GOT3 (cell line): ENCODE measurements at places on chromosomes 7 and 10.

DNA sequence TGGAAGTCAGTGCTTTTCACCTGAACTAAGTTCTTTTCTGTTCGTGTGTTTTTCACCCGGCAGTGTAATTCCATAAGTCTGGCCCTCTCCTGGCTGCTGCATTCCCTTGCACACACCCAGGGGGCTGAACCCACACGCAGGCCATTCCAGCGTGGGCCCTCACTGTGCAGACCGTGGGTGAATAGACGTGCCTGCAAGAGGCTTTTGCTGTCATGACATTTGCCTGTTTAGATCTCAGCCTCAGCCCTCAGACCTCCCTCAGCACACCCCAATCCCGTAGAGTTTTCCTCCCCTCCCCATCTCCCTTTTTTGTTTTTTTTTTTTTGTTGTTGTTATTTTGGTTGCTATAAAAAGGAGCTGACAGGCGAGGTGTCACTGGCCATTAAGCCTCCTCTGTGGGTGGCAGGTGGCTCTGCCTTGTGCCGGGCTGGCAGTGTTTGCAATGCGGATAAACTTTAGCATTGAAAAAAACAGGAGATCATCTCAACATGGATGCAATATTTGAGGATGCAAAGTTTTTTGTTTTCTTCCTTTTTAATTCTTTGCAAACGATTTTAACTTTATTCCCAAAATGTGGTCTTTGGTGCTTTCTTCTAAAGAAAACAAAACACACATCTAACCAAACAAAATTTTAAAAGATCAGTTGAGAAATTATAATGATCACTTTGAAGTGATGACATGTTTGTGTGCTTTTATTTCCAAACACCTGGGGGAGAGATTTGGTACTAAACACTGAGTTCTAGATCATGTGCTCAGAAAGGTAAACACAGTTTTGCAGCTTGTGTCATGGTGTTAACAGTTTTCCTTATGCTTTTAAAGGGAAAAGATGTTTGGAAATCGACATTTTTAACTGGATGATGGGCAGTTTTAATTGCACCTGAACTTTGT is 58.8 kb downstream of the WDR37 start:
- DNase-seq: no peak

DNA sequence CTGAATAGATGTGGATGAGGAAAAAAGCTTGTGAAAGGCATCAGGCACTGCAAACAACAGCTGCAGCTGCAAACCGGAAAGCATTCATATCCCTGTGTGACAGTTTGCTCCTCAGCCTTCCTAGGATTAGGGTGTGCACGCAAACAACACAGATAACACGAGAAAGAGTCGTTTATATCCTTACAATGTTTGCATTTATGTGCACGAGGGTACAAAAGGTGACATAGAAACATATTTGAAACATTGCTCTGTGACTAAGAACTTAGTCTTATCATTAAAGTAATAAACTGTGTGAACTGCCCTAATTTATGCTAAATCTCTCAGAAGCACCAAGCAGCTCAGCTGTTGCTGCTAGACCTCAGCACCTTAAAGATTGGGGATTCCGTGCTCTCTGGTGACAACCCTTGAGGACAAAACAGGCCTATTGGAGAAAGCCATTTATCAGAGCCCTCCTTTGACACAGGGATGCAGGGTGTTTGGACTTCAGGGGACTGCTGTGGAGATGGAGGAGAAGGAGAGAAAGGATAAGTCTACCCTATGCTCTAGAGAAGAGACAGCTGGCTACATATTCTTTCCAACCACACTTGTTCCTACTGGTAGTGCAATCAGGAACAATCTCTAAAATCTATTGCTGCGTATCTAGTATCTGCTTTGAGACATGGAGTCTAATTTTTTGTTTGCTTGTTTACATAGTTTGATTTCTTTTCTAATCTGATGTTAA is 176.2 kb downstream of the GNAT3 start:
- no peak for DNase-seq

- DNase-seq: no peak
These were observed 88.1 kb upstream of the RSU1 start for GRCh38 chr10:16905320-16905719.

DNA sequence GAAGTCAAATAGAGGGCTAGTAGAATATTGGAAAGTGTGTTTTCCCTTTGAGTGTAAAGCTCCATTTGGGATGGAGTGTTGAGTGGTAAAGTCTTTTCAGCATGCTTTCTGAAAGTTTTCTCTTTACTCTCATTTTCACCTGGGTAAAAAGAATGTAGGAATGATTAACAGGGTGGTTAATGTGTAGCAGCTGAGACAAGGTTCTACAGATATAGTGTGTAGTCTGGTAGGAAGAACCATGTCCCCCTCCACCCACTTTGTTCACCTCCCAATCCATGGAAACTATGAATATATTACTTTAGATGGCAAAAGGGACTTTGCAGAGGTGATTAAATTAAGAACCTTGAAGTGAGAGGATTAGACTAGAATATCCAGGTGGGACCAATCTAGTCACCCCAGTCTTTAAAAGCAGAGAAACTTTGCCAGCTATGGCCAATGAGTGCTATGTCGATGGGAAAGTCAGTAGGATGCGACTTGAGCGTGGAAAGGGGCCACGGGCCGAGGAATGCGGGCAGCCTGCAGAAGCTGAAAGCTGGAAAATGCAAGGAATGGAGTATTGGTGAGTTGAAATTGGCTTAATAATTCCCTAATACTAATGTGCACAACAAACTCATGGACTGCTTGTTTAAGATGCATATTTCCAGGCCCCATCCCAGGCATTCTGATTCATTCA is 166.3 kb upstream of the AHR start:
- no peak for DNase-seq

- no peak for DNase-seq
These were observed 14.3 kb downstream of the EFCAB10 start for GRCh38 chr7:105567024-105567423.

DNA sequence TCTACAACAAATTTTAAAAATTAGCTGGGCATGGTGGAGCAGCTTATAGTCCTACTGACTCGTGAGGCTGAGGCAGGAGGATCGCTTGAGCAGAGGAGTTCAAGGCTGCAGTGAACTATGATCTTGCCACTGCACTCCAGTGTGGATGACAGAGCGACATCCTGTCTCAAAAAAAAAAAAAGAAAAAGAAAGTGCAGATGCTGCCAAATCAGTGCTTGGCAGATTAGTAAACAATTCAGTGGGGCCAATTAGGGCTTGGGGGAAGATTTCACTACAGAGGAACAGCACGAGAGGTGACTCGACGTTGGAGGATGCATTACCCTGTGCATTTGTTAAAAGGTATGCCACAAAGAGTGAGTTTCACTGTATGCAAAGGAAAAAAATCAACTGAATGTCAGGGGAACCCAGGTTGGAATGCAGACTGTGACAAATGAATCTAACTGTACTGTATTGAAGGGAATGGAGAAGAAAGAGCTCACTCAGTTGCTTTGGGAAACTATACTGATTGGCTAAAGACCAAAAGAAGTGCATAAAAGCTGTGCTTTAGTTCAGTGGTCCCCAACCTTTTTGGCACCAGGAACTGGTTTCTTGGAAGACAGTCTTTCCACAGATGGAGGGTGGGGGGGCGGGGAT is 31.6 kb downstream of the GARIN1A start:
- DNase-seq: no peak
